ENCODE measurements at places on chromosomes 16 and 17. TPM values are rescaled to one million over a fixed set of nuclear protein-coding genes. Genes with fewer than 3 reads are reported as not detected.
A peak's percentile ranks its signal among the peaks of the same experiment; 100 is the strongest.

- no peak for DNase-seq
- H3K36me3 ChIP-seq = no peaks in the 10 kb centered on the region
- H3K4me1 ChIP-seq = no peaks in the 10 kb centered on the region
Observed at GRCh38 chr17:15952916-15953790, 8.2 kb downstream of the ADORA2B start.

DNA sequence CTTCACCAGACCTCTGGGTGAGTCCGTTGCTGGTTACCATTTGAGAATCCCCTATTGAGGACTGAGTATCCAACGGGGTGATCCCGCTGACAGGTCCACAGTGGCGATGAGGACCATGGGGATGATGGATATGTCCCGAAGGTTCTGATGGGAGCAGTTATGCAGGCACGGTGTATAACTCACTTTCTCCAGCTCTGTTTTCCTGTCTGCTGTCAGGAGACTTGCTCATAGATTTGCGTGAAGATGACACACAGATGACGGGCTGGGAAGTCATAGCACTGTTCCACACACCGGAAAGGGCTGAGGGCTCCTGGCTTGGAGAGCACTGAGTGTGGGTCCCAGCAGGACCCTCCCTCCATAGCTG lies 22.2 kb upstream of the ADCY7 start:
- no peak overlapping the region for H3K27ac ChIP-seq
- no peaks in the 10 kb centered on the region for H3K36me3 ChIP-seq
- peaks cover 44% of the 10 kb centered on the region for H3K27me3 ChIP-seq
- no peak for DNase-seq
- H3K4me3 ChIP-seq = no peak overlapping the region

GRCh38 chr16:87735270-87736007 lies 30.3 kb downstream of the KLHDC4 start:
- no peaks in the 10 kb centered on the region for H3K4me1 ChIP-seq
- DNase-seq = no peak
- no peaks in the 10 kb centered on the region for H3K36me3 ChIP-seq

- H3K27ac ChIP-seq = no peak overlapping the region
- H3K4me3 ChIP-seq = no peak overlapping the region
- H3K27me3 ChIP-seq = no peaks in the 10 kb centered on the region
- H3K4me1 ChIP-seq = peaks cover 13% of the 10 kb centered on the region
Observed at GRCh38 chr16:48003206-48003907, 152.4 kb downstream of the ABCC12 start.

DNA sequence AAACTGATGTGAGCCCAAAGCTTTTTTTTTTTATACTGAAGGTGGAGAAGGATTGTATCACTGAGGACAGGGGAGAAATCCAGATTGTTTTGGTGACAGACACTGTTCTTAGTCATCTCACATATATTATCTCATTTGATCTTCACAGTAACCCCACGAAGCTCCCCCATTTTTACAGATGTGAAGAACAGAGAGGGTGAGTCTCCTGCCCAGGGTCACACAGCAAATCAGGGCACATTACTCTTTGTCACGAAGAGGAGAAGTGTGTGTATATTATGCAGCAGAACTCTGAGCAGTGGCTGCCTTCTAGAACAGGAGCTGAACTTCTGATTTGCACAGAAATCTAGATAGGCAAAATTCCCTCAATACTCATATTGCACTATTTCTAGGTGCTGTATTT lies 504.3 kb downstream of the XYLT1 start:
- H3K4me3 ChIP-seq = no peak overlapping the region
- no peak overlapping the region for H3K27ac ChIP-seq
- H3K36me3 ChIP-seq = no peaks in the 10 kb centered on the region

- peaks cover 55% of the 10 kb centered on the region for H3K4me1 ChIP-seq
- H3K27ac ChIP-seq = no peak overlapping the region
- no peaks in the 10 kb centered on the region for H3K36me3 ChIP-seq
- H3K4me3 ChIP-seq = peak overlapping the region; percentile 97
Observed at GRCh38 chr16:2154533-2155090, 970 bp upstream of the TRAF7 start.

- H3K36me3 ChIP-seq = no peaks in the 10 kb centered on the region
- no peak overlapping the region for H3K27ac ChIP-seq
- no peaks in the 10 kb centered on the region for H3K27me3 ChIP-seq
- no peaks in the 10 kb centered on the region for H3K4me1 ChIP-seq
- H3K4me3 ChIP-seq = no peak overlapping the region
Observed at GRCh38 chr17:29549177-29549923, 17.5 kb downstream of the ABHD15 start.

DNA sequence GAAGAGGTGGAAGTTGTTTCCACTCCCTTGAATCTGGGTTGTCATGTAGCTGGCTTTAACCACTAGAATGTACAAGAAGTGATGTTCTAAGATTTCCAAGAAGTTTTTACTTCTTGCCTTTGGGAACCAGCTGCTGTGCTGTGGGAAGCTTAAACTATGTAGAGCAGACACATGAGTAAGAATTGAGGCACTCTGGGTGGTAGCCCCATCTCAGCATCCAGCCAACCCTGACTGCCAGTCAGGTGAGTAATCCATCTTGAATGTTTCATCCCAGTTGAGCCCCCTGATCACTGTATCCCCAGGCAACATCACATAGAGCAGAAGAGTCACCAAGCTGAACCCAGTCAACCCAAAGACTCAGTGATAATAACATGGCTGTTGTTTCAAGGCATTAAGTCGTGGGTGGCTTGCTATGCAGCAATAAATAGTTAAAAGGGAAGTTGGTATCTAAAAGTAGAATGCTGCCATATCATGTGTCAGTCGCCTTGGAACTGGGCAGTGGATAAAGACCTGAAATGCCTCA lies 62.8 kb upstream of the GPR139 start:
- H3K27me3 ChIP-seq = no peaks in the 10 kb centered on the region
- no peak for DNase-seq
- H3K4me3 ChIP-seq = no peak overlapping the region
- H3K27ac ChIP-seq = no peak overlapping the region

SOX8 gene
- total RNA-seq = 3.0 TPM

ASGR1 gene
- total RNA-seq = 3.1 TPM
